ENCODE measurements at places on chromosomes 7 and 10.

DNA sequence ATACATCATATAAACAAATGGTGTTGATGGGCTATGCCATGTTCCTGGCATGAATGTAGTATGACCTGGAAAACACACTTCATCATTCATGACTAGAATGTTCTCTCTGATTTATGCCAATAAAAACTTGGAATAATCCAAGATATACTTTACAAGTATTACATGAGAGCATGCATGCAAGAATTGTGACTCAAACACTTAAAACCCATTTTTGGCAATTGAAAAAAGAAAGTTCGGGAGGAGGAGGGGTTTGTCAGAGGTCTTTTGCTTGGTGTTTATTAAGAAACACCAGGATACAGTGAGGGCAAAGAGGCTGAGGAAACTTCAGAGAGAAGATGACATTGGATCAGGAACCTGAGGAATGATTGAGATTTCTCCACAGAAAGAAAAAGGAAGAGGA, 10.2 kb upstream of the CUL1 start:
- DNase-seq, result no peak

DNA sequence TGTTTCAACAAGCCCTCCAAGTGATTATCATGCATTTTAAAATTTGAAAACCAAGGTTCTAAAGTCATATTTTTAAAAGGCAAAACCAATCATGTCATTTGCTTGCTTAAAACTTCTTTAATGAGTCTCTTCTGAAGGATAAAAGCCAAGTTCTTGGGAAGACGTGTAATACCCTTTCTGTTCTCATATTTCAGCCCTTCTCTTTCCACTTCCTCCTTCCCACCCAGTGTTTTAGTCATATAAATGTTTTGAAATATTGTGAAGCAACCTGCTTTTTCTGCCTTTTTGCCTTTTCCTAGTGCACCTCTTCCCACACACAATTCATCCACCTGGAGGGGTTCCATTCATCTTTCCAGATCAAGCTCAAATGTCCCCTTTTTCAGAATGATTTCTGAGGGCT, 211.1 kb upstream of the LRRTM3 start:
- no peak for DNase-seq

DNA sequence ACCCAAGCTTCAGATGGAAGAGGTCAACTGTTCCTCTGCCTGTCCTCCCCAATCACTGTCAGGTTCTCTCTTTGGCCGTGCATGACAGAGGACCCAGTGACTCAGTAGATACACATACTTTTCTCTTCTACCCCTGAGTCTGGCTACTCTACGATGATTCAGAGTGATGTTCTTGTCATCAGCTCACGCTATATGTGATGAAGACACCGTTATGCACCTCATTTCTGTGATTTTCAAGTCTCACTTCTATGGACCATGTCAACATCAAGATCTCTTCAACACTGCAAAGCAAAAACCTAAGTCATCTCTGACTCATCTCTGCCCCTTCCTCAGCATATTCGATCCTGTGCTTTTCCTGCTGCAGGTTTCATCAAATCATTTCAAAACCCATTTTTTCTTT, 76.6 kb upstream of the DGKI start:
- peak; percentile 56 for DNase-seq

GRCh38 chr10:47176903-47177868, 122.8 kb upstream of the GDF10 start:
- DNase-seq, result no peak

- no peak for DNase-seq
Measured at GRCh38 chr7:81385370-81385769, 384.5 kb downstream of the HGF start.
